AG09319 (cell line): ENCODE measurements at places on chromosomes 6 and 20.

DNA sequence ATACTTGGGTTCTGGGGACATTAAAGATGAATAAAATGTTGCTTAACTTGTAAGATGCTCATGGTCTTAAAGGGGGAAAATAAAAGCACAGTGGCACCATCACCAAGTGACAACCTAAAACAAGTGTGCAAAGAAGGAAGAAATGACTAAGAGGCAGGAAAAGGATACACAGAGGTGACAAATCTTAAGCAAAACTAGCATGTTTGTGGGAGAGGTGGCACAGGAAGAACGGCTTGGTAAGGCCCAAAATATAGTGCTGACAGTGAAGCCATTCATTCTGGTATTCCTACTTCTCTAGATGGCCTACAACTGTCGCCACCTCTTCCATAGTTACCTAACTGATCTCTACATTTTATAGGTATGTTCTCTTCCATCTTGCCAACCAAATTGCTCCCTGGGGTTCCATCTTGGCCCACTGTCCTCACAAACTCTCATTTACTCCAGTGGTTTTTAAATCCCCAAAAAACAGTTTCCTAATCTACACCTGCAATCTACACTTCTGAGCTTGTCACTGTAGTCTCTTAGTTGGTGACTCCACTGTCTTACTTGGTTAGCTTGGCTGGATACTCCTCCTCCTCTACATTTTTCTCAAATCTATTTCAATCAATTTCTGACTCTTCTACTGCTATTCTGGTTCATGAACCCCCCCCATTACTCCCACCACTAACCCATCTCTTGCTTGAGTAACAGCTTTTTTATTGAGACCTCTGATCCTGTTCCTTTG lies 33.5 kb downstream of the FAM8A1 start:
- no peak for DNase-seq

- peak; percentile 14 for DNase-seq
Measured at GRCh38 chr6:111818539-111819226, 54.6 kb downstream of the FYN start.

DNA sequence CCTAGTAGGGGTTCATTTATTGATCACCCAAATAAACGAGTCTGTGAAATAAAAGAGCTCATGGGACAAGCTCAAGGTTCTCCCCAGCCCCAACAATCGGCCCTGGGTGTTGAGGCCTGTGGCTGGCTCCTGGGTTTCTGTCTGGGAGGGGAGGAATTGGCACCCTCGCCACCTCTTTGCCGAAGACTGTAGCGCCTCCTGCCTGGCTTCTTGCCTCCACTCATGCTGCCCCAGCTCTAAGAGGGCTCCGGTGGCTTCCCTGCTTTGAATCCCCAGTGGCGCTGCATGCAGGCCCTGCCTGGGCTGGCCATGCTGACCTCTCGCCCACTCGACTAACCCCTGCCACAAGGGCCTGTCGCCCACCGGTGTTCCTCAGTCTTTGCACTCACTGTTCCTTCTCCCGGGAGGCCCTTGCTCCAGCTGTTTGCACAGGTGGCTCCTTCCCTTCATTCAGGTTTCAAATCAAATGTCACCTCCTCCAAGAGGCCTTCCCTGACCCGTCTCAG lies 5.4 kb downstream of the MLN start:
- no peak for DNase-seq

DNA sequence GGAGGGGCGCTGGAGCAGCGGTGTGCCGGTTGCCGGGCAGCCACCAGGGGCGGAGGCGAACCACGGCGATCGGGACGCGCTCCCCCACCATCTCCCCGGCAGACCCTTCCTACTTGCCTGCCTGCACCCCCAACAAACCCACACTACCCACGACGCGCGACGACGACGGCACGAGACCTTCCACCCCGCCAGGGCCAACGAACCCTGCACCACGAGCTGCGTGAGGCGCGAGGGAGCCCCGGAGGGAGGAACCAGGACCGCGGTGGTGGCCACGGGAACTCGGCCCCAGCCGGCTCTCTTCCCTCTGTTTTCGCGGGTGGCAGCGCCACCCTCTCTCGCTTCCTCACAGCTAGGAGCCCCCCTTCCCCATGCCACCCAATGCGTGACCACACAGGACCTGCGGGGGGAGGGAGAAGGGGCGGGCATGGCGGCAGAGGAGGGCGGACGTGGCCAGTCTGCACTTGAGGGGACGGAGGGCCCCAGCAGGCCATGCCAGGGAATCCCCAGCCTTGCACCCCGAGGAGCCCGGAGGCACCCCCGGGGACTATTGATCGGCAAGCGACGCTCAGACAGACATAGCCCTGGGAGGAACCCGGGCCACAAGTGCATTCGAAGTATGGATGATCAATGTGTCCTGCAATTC lies 1516.4 kb upstream of the DEFB115 start:
- DNase-seq: no peak

GRCh38 chr6:99119109-99120031 lies 171.6 kb upstream of the FBXL4 start:
- no peak for DNase-seq

- no peak for DNase-seq
Measured at GRCh38 chr20:58889334-58889760, 36.8 kb downstream of the GNAS start.

DNA sequence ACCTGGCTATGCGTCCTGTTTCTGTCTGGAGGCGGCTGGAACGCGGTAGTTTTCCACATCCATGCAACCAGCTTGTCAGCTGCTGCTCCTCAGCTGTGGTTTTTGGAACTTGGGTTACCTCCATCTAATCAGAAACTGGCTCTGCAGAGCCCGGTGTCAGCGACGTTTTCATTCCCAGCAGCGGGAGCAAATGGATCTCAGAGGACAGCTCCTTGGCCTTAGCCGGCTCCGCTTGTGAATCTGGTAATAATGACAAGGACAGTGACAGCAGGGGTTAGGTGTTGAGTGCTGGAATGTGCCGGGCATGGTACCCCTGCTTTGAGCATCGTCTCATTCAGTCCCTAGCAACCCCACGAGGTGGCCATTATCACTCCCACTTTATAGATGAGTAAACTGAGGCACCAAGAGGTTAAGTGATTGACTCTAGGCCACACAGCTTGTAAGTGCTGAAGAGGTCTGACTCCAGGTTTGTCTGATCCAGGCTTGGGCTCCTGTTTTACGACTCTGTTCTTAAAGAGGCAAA lies 1.3 kb downstream of the SLCO4A1 start:
- DNase-seq: no peak

- DNase-seq: no peak
Measured at GRCh38 chr6:105210932-105211531, 31.2 kb upstream of the POPDC3 start.

DNA sequence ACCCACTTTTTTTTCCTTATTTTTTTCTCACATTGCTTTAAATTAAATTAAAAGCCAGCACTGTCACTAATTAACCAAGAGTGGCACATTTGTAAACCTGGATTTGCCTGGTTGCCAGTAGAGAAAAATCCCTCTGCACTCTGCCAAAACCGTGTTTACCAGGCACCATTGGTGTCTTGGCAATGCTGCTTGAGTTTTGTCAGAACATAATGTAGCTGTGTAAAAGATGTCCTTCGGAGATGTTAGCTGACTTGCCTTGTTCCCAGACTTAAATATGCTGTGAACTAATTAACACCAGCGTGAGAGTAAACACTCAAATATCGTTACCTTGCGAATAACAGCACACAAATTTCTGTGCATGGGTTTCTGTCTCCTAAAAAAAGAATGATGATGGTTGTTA lies 694.9 kb upstream of the ID4 start:
- DNase-seq: no peak

- DNase-seq: no peak
Measured at GRCh38 chr6:85163156-85164080, 286.5 kb upstream of the NT5E start.

DNA sequence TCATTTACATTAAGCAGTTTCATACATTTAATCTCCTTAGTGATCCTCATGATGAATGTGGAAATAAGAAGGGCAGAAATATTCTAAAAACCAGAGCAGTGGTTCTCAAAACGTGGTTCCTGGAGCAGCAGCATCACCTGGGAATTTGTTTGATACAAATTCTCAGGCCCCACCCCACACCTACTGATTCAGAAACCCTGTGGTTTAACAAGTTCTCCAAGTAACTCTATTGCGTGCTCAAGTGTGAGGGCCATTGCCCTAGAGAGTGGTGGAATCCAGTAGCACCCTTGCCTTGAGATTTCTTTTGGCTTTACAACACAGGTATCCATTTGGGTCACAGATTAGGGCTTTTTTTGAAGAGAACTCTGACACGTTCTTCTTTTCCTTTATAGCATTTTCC lies 354.6 kb upstream of the FLRT3 start:
- no peak for DNase-seq

- no peak for DNase-seq
Measured at GRCh38 chr6:6057442-6058053, 50.8 kb upstream of the NRN1 start.

DNA sequence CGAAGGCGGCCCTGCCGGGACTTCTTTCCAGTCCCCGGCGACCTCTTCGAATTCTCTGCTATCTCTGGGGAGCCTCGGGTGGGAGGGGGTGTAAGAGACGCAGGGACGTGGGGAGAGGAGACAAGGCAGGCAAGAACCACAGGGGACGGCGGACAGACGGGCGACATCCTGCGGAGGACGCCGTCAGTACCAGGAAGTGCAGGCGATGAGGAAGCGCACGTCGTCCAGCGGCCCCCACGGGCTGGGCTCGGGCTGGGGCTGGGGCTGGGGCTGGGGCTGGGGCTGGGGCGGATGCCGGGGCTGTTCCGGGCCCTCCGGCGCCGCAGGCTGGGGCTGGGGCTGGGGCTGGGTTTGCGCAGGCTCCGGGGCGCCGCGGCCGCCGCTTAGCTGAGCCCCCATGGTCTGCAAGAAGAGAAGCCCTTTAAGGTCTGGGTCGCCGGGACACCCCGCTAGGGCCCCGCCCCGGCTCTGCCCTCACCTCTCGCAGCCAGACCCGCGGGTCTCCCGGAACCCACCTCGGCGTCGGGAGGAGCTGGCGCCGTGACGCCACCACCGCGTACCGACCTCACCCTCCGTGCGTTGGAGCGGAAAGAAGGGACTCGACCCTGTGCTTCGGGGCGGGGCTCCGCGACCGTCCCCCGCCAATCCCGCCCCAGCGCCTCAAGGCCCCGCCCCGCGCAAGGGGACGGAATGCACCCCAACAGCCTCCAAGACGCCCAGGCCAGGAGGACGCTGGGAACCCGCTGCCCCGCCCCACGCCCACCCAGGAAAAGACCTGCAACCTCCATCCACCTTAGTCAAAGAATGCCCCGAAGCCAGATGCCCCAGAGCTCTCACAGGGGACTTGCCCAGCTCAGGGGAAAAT lies at the start of gene MMP24OS:
Gene MMP24OS, minus strand, starts transcription at position 592 of the 865 bp plus-strand sequence. Its CDS starts 193 bp downstream, at position 399.
- DNase-seq: peak; percentile 49

GRCh38 chr6:124560873-124561567 lies 401.2 kb upstream of the RNF217 start:
- DNase-seq: no peak

- DNase-seq: no peak
Measured at GRCh38 chr20:542777-543368, 717 bp downstream of the CSNK2A1 start.

GRCh38 chr20:10634683-10635411 lies 39.0 kb downstream of the JAG1 start:
- peak; percentile 64 for DNase-seq

DNA sequence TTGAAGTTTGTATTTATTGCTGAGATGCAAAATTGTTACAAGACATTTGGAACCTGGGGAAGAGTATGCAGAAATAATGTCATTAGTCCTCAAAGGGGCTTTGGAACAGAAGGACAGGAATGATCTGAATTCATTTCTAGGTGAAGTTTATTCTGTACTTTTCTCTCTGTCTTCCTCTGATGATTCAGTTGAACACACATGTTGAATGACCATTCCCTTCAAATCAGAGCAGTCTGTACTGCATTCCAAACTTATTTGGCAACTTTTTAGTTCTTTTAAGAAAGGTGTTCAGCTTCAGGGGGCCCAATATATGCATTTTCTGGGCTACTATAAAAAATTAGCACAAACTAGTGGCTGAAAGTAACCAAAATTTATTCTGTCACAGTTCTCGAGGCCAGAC lies 213.9 kb upstream of the LAMP5 start:
- DNase-seq: no peak

GRCh38 chr6:112130878-112131277 lies 43.5 kb downstream of the FAM229B start:
- no peak for DNase-seq

- DNase-seq: no peak
Measured at GRCh38 chr6:71292001-71292400, 3.4 kb downstream of the OGFRL1 start.
